H1 (cell line): ENCODE measurements at places on chromosomes 13 and 19. TPM values are rescaled to one million over a fixed set of nuclear protein-coding genes. Genes with fewer than 3 reads are reported as not detected.

DNA sequence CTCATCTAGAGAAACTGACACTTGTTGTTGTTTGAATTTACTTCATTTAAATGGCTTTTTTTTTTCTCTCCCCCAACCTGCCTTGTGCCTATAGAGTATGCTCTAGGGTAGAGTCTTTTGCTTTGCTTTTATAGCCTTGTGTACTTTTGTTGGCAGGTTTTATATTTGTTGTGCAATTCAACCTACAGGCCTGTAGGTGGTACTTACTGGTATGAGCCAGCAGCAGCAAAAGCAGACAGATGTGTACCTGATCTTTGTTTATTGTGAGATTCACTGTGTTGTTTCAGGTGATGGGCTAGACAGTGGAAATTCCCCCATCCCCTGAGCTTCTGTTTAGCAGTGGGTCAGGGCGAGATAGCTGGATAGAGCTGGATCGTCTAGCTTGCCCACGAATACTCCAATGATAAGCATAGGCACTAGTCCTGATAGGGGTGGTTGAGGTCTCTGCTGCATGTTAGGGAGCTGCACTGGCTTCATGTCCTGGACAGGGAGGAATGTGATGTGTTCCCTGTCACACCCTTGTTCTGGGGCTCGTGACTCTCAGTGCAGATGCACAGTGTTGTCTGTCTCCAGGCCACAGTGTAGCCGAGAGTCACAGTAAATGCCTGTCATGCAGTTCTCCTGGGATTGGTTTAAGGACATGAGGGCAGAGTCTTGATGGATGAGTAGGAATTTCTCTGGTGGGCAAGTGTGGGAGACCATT, 21.3 kb downstream of the DNAJC3 start:
- no peaks in the 10 kb centered on the region for H3K36me3 ChIP-seq
- no peaks in the 10 kb centered on the region for H3K27me3 ChIP-seq
- H3K4me3 ChIP-seq: no peak overlapping the region
- no peak for DNase-seq

DNA sequence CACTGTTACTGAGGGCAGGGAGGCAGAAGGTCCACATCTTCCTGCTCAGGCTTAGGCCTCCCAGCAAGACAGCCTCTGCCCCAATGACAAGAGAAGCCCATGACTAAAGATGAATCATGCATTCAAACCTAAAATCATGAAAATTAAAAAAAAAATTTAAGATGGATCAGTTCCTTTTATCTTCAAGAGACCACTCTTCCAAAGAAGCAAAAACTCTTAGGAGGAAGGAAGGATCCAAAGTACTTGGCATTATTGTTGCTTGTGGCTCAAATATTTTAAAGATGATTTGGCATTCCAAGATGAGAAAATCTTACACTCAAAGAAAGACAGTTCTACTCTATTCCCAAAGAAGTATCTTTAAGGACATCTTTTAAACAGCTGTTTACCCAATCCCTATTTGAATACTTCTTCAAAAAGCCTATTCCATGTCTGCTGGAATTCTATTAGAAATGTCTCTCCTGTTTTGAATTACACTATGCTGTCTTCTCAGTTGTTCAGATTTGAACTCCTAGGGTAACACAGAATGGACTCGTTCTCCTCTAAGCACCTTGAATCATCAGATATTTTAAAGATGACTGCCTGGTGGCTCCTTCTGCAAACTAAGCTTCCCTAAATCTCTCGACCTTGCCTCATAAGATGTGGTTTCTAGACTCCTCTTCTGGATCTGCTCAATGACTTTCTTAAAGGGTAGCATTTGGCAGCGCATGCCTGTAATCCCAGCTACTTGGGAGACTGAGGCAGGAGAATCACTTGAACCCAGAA, 7.0 kb downstream of the SERP2 start:
- no peaks in the 10 kb centered on the region for H3K4me1 ChIP-seq
- no peaks in the 10 kb centered on the region for H3K36me3 ChIP-seq
- no peak for DNase-seq
- no peak overlapping the region for H3K27ac ChIP-seq
- H3K27me3 ChIP-seq: no peaks in the 10 kb centered on the region
- H3K4me3 ChIP-seq: no peak overlapping the region

- H3K4me3 ChIP-seq: no peak overlapping the region
- H3K27me3 ChIP-seq: no peaks in the 10 kb centered on the region
- H3K36me3 ChIP-seq: no peaks in the 10 kb centered on the region
- DNase-seq: no peak
- H3K4me1 ChIP-seq: no peaks in the 10 kb centered on the region
Measured at GRCh38 chr13:25455146-25455545, 83.4 kb downstream of the ATP8A2 start.

SNAPC2 gene
- 18.2 and 29.0 TPM in 2 replicates for polyA plus RNA-seq

ZNF8 gene
- polyA plus RNA-seq: 9.2 and 9.8 TPM in 2 replicates

- no peak overlapping the region for H3K4me3 ChIP-seq
- H3K27me3 ChIP-seq: no peaks in the 10 kb centered on the region
- no peak for DNase-seq
- peaks cover 15% of the 10 kb centered on the region for H3K36me3 ChIP-seq
- H3K4me1 ChIP-seq: no peaks in the 10 kb centered on the region
Measured at GRCh38 chr19:38290631-38291147, 13.4 kb upstream of the C19orf33 start.

- H3K4me1 ChIP-seq: no peaks in the 10 kb centered on the region
- no peak overlapping the region for H3K27ac ChIP-seq
- H3K36me3 ChIP-seq: no peaks in the 10 kb centered on the region
- no peak for DNase-seq
- no peaks in the 10 kb centered on the region for H3K27me3 ChIP-seq
Measured at GRCh38 chr13:88257706-88258105, 586.5 kb downstream of the SLITRK5 start.

- no peaks in the 10 kb centered on the region for H3K27me3 ChIP-seq
- no peak for DNase-seq
- no peak overlapping the region for H3K4me3 ChIP-seq
- no peak overlapping the region for H3K27ac ChIP-seq
- peaks cover 4% of the 10 kb centered on the region; the same call in 1 of the 2 replicates for H3K36me3 ChIP-seq
Measured at GRCh38 chr13:95624020-95624419, 20.5 kb downstream of the DZIP1 start.

GRCh38 chr13:59510386-59510785, 653.3 kb downstream of the DIAPH3 start:
- no peak overlapping the region for H3K27ac ChIP-seq
- H3K4me3 ChIP-seq: no peak overlapping the region
- H3K27me3 ChIP-seq: no peaks in the 10 kb centered on the region
- no peak for DNase-seq

DNA sequence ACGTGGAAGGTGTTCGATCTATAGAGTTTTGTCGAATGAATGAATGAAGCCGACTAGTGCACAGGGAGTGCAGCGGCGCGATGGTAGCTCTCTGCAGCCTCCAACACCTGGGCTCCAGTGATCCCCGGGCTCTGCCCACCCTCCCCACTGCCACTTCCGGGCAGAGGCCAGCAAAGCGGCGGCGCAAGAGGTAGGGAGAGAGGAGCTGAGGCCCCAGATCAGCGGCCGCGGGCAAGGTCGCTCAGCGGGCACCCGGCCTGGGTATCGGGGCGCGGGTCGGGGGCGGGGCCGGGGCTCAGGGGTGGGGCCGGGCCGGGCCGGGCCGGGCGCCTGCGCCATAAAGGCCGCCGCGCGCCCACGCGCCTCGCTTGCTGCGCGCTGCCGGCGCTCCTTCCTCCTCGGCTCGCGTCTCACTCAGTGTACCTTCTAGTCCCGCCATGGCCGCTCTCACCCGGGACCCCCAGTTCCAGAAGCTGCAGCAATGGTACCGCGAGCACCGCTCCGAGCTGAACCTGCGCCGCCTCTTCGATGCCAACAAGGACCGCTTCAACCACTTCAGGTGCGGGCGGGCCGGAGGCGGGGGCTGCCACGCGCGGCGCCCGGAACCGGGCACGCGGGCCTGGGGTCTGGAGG, at the start of gene GPI:
TSS of gene GPI (plus strand) at position 367 of the 633 bp plus-strand sequence. CDS start at position 438, 71 bp downstream.
- H3K27me3 ChIP-seq: no peaks in the 10 kb centered on the region
- peak; percentile 83 for DNase-seq
- H3K36me3 ChIP-seq: peaks cover 16% of the 10 kb centered on the region
- peak within 1 kb of the TSS; percentile 79 for H3K4me3 ChIP-seq
- 0 out of 2 replicates have a peak within 1 kb of the TSS, but pooled peaks have one; percentile 8 for H3K27ac ChIP-seq

RAB3A gene
- 13.6 and 18.6 TPM in 2 replicates for polyA plus RNA-seq

DNA sequence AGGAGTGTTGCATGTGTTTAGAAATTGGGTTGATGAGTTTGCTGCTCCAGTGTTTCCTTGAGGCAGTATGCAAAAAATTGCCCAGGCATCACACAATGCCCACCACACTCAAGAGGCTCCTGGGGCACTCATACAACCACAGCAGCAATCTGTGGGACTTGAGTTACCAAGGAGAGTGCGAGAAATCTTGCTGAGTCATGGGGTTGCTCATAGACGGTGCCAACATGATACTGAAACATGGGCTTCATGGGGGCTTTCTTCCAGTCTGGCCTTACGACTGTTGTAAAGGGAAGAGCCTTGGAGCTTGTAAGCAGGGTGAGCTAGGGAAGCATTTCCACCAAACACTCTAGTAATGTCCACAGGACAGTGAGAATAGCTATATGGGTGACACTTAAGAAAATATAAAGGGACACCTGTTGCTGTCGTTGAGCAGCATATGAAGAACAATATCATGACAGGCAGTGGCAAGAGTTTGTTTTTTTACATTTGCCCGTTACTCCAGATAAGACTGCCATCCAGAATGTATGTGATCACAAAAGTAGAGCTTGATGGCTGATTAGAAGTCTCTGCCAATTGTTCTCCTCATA, 1237.4 kb downstream of the UQCRFS1 start:
- no peak overlapping the region for H3K27ac ChIP-seq
- H3K27me3 ChIP-seq: no peaks in the 10 kb centered on the region
- H3K4me1 ChIP-seq: no peaks in the 10 kb centered on the region
- no peak for DNase-seq
- no peaks in the 10 kb centered on the region for H3K36me3 ChIP-seq

DNA sequence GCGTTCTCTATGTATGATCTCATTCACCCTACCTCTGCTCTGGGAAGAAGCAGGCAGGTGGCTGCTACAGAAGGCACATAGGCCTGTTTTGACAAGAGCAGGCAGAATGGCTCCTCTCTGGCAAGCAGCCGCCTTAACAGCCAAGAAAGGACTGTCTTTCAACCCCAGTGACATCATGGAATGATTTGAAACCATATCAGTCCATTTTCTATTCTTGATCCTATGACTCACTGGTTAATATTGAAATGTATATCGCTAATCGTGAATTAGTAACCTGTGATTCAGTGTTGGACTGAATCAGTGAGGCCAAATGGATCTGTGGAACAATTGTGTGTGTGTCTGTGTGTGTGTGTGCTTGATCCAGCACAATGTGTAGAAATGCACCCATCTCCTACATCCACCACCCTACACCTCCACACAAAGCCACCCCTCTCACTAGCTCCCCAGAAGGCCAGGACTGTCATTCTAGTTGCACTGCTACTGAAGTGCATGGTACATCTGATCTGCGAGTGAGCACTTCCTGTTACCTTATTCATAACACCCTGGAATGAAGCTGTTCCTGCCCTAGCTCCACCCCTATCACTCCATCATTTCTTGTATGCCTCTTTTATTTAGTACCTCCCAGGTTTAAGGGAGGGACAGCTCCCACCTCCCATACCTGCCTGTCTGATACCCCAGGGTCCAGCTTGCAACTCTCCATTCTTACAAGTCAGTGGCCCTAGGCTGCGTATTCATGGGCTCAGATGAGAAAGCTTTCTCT, 460.0 kb downstream of the FOXO1 start:
- no peaks in the 10 kb centered on the region for H3K36me3 ChIP-seq
- H3K4me1 ChIP-seq: no peaks in the 10 kb centered on the region
- H3K27me3 ChIP-seq: no peaks in the 10 kb centered on the region
- no peak overlapping the region for H3K4me3 ChIP-seq

DNA sequence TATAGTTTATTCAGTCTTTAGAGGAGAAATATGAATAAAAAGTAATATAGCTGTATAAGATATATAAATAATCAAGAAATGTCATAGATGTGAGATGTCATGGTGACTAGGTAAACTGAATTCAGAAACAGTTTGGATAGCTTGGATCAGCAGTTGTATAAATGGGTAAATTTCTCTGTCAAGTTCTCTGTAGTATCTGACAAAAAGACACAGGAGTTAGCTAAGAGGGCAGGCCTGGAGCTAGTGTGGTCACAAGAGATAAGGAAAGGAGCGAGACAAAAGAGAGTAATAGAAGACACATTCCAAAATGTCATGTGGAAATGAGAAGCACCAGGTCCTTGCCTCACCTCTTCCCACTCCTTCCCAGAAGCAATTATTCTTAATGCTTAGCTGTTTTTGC, 349.0 kb downstream of the LMO7 start:
- no peaks in the 10 kb centered on the region for H3K36me3 ChIP-seq
- H3K27ac ChIP-seq: no peak overlapping the region
- DNase-seq: no peak
- no peaks in the 10 kb centered on the region for H3K27me3 ChIP-seq
- no peak overlapping the region for H3K4me3 ChIP-seq
- H3K4me1 ChIP-seq: no peaks in the 10 kb centered on the region

- DNase-seq: no peak
- H3K27me3 ChIP-seq: peaks cover 18% of the 10 kb centered on the region
- H3K36me3 ChIP-seq: no peaks in the 10 kb centered on the region
- no peak overlapping the region for H3K4me3 ChIP-seq
- H3K27ac ChIP-seq: no peak overlapping the region
- H3K4me1 ChIP-seq: no peaks in the 10 kb centered on the region
Measured at GRCh38 chr19:40219721-40220276, 1.6 kb upstream of the TTC9B start.

GRCh38 chr13:112699322-112699918, 9.6 kb downstream of the ATP11A start:
- H3K4me3 ChIP-seq: no peak overlapping the region
- H3K27me3 ChIP-seq: no peaks in the 10 kb centered on the region
- H3K4me1 ChIP-seq: peaks cover 22% of the 10 kb centered on the region
- no peaks in the 10 kb centered on the region; the same call in 1 of the 2 replicates for H3K36me3 ChIP-seq

CACNG7 gene
- 69.8 and 127 TPM in 2 replicates for polyA plus RNA-seq

- H3K4me1 ChIP-seq: peaks cover 3% of the 10 kb centered on the region; the same call in 1 of the 2 replicates
- H3K36me3 ChIP-seq: no peaks in the 10 kb centered on the region; the same call in 1 of the 2 replicates
- H3K27ac ChIP-seq: peak overlapping the region; percentile 70
- no peaks in the 10 kb centered on the region for H3K27me3 ChIP-seq
Measured at GRCh38 chr13:113836768-113837559, 26.9 kb downstream of the GAS6 start.

DNA sequence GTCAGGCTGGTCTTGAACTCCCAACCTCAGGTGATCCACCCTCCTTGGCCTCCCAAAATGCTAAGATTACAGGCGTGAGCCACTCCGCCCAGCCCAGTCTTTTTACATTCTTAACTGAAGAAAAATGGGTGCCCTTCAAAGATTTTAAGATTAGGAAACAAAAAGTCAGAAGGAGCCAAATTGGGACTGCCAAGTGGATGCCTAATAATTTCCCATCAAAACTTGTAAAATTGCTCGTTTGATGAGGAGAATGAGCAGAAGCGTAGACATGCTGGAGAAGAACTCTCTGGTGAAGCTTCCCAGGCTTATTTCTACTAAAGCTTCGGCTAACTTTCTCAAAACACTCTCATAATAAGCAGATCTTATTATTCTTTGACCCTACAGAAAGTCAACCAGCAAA, 31.3 kb downstream of the NUMBL start:
- H3K27ac ChIP-seq: no peak overlapping the region
- H3K4me1 ChIP-seq: peaks cover 2% of the 10 kb centered on the region
- H3K27me3 ChIP-seq: no peaks in the 10 kb centered on the region
- no peak overlapping the region for H3K4me3 ChIP-seq
- H3K36me3 ChIP-seq: no peaks in the 10 kb centered on the region

- no peaks in the 10 kb centered on the region for H3K4me1 ChIP-seq
- no peak for DNase-seq
- H3K36me3 ChIP-seq: peaks cover 4% of the 10 kb centered on the region; the same call in 1 of the 2 replicates
Measured at GRCh38 chr13:77136902-77137420, 110.0 kb upstream of the FBXL3 start.

CATSPERD gene
- polyA plus RNA-seq: 0.12 TPM in 1 of 2 replicates, not detected in the other

- H3K4me1 ChIP-seq: peaks cover 5% of the 10 kb centered on the region
- peaks cover 37% of the 10 kb centered on the region for H3K27me3 ChIP-seq
- H3K4me3 ChIP-seq: peak overlapping the region; percentile 52
- H3K36me3 ChIP-seq: no peaks in the 10 kb centered on the region
- no peak overlapping the region for H3K27ac ChIP-seq
Measured at GRCh38 chr19:50820086-50820485, 3.5 kb downstream of the KLK1 start.
